ENCODE measurements at places on chromosomes 7 and 10.

- DNase-seq, result no peak
These were observed 285.2 kb upstream of the MKLN1 start for GRCh38 chr7:131042269-131043160.

DNA sequence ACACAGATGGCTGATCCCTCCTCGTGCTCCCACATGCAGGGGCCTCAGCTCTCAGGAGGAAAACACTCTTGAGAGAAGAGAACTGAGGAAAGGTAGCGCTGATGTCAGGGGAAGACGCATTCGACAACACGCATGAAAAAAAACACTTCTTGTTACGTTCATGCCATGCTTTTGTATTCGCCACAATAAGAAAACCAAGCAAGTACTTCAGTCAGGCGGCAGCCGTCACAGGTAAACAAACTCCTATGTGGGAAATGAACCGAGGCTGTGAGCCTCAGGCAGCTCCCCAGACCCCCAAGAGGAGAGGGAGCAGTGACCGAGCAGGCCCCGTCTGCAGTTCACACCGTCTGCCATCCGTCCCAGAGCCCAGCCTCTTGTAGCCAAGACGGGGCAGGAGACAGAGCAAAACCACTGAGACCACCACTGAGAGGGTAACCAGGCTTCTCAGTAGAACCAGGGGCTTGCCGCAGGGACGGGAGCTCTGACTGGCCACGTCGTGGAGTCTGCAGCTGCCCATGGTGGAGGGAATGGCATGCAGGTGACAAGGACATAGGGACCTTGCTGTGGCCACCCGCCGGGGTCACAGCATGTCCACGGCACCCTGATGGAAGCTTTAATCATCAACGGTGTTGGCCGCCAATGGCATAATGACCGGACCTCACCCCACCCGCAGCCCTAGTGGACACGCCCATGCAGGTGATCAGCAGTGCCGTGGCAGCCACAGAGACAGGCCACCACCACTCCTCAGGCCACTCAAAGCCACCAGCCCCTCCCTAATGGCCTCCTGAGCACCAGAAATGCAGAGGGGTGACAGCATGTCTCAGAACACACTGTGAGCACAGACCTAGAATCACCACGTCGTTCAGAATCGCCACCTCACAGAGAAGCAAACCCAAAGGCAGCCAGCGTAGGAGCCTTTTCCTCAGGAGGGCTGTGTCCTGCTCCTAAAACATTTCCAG is 304.3 kb downstream of the PTPRN2 start:
- no peak for DNase-seq

GRCh38 chr10:24844742-24845141 is 107.7 kb downstream of the PRTFDC1 start:
- DNase-seq, result no peak

GRCh38 chr7:148773334-148773733 is 74.6 kb downstream of the CUL1 start:
- no peak for DNase-seq

- DNase-seq, result no peak
These were observed 42.7 kb downstream of the SPDYE5 start for GRCh38 chr7:75534727-75535307.

Measured in NCI-H526 treated with DMSO at 0.1 percent for 48 hours (cell line).